ENCODE measurements at places on chromosomes 3 and 15.

DNA sequence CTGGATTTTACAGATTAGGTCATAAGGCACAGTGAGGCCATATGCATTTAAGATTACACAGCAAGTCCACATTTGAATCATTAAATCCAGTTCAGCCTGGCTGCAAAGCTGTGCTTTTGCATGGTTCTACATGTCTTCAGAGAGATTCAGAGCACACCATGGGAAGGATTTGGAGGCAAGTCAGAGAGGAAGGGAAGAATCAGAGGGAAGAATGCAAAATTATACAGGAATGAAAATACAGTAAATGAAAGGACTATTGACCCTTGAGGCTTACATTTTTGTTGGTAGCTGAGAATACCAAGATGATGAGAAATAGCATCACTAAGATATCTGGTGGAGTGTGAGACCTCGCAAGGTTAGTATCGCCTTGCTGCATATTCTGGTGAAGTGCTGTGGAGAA is 13.9 kb downstream of the FILIP1L start:
- DNase-seq: no peak

GRCh38 chr3:135412475-135412874 is 553.1 kb upstream of the PPP2R3A start:
- DNase-seq: no peak

- DNase-seq: no peak
These were observed 12.0 kb upstream of the DAPK2 start for GRCh38 chr15:64058279-64058678.

DNA sequence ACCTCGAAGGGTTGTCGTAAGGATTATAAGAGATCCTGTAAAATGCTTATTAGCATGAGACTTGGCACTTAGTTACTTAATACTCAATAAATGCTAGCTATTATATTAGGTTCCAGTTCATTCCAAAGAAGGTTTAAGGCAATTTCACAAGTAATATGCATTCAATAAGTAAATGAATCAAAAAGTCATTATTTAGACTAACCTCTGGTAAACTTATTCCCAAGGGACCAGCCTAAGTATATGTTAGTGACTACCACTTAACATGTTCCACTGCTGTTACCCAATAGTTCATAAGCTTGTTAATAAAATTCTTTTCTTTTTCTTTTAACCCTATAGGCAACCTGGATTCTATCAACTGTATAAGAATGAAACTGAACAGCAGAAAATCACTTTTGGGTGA is 5.1 kb downstream of the PDCD10 start:
- no peak for DNase-seq

GRCh38 chr3:16386561-16386960 is 121.5 kb downstream of the OXNAD1 start:
- DNase-seq: no peak

GRCh38 chr15:24764375-24765171 is 89.0 kb downstream of the NPAP1 start:
- DNase-seq: no peak

- no peak for DNase-seq
These were observed 52.0 kb downstream of the ILDR1 start for GRCh38 chr3:121970047-121970446.

- DNase-seq: no peak
These were observed 5.5 kb downstream of the CCPG1 start for GRCh38 chr15:55402707-55403106.

DNA sequence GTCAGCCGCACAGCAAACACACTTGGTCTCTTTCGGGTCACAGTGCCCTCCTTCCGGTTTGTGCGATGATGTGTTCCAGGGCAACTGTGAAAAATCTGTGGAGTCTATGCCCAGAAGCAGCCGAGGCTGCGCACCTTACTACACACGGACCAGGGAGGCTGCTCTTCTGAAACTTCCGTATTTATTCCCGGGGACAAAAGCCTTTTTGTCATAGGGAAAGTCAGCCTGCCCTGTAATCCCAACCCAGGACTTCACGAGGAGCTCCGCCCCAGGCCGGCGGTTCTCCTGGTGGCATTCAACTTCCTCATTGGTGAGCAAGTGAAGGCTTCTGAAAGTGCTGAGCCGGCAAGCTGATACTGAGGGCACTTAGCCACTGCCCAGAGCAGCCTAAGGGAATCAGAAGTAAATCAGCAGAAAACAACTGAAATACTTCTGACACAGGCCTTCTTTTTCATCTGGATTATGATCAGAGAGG is 126.5 kb downstream of the FMN1 start:
- DNase-seq: no peak

DNA sequence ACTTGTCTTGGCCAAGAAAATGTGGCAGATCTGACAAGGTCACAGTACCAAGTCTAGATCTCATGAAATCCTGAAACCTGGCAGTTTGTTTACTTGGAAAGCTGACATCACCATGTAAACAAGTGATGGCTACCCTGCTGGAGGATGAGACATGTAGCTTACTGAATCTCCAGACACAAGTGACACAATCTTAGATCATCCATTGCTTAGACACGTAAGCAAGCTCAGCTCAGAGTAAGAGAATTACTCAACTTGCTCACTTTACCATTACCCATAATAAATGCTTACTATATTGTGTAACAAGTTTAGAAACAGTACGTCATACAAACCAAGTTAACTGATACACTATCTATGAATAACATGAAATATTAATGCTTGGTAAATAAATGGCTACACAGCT is 263.8 kb downstream of the TBC1D5 start:
- no peak for DNase-seq

GRCh38 chr15:62818691-62819090 is 223.9 kb upstream of the TPM1 start:
- DNase-seq: no peak

DNA sequence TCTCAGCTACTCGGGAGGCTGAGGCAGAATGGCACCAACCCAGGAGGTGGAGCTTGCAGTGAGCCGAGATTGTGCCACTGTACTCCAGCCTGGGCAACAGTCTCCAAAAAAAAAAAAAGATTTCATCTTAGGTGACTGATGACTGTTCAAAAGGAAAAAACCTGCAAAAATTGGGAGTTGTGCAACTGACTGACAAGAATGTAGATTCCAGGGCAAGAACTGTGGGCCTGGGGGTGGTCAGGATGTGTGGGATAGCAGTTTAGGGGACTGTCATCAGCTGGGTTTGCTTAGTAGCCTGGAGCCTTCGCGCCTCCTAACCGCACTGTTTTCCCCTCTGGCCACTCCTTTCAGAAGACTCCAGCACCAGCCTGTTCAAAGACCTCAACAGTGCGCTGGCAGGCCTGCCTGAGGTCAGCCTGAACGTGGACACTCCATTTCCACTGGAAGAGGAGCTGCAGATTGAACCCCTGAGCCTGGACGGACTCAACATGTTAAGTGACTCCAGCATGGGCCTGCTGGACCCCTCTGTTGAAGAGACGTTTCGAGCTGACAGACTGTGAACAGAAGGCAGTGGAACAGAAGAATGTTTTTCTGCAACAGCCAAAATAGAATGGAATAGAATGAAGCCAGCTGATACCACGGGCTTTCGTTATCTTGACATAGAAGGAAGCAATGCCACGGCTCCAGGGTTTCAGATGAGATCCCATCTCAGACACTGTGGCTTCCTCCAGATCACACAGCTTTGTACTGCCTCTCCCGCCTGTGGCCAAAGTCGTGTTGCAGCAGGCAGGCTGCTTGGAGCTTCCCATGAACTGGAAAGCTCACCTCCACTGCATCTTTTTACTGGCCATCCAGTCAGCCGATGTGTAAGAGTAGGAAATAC is 75.3 kb upstream of the BLM start:
- DNase-seq: no peak

DNA sequence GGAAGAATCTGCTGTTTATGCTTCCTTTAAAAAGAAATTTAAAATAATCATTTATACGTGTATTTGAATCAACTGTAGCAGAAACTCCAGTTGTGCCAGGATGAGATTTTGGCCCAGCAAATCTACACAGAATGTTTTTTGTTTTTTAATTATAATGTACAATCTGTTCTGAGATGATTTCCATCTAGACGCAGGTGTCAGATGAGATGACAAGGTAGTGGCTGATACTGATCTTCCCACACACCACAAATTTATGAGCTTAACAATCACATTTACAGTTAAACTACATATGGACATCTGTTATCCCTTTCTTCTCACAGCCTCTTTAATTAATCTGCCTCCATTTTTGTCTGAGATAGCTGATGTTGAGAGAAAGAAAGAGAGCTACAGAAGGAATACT is 23.6 kb downstream of the DCLK3 start:
- DNase-seq: no peak

DNA sequence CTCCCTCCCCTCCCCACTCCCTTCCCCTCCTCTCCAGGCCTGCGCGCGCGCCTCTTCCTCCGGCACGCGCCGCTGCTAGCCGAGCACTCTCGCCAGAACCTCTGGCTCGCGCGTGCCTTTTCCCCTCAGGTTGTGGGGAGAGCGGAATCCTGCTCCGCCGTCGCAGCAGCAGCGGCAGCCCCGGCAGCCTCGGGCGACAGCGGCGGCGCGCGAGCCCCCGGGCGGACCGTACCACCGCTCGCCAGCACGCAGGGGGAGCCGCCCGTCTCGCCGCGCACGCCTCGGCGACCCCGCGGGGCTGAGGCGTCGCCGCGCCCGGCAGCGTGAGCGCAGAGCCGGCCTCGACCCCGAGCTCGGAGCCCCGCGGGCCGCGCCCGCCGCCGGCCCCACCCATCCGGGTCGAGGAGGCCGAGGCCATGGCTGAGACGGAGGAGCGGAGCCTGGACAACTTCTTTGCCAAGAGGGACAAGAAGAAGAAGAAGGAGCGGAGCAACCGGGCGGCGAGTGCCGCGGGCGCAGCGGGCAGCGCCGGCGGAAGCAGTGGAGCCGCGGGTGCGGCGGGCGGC is at the start of gene CDV3:
Gene CDV3 (plus strand): TSS at position 58 of the 566 bp plus-strand sequence. CDS start 359 bp downstream, at position 417.
- DNase-seq: no peak

DNA sequence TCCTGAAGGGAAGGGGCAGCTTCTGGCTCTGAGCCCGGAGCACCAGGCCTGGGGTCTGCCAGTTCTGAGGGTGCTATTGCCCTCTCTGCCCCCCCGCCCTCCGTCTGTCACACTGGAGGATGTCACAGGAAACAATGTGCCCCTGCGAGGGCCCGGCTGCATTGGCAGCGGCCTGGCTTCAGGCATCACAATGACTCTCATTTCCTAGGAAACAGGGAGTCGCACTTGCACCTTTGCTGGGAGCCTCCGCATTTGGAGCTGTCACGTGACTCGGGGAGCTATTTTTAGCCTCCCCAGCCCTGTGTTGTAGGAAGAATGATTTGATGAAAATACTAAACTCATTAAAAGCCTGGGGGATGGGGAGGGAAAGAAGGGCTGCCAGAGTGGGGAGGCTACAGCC is 518.9 kb downstream of the SHQ1 start:
- no peak for DNase-seq

GRCh38 chr3:150495149-150495548 is 51.1 kb downstream of the SERP1 start:
- no peak for DNase-seq

- DNase-seq: no peak
These were observed 956.7 kb downstream of the TUSC7 start for GRCh38 chr3:117666325-117666724.

DNA sequence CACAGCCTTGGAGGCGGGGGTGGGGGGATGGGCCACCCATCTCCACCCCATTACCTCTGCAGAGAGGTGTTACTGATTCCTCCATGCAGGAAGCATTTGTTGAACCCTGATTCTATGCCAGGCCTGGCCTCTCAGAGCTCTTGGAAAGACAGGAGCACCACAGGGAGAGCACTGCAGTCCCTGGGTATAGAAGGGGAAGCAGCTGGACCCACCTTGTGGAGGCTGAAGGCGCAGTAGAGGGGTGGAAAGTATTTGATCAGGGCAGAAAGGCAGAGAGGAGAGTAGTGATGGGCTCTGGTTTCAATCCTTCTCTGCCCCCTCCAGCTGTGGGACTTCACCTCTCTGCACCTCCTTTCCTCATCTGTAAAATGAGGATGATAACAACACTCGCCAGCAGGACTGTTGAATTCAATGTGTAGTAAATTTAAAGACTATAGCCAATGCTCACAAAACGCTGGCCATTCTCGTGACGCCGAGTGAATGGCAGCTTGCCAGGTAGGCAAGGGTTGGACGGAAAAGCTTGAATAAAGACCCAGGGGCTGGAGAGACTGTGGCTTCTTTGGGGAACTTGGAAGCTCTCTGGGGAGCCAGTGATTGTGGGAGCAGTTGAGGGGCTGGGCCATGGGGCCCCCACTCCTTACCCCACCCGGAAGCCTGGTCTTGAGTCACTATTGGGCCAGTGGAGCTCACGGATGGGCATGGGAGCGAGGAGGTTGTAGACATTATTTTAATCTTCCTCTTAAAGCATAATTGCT is 8.0 kb upstream of the CCDC33 start:
- DNase-seq: no peak

GRCh38 chr3:151371526-151371925 is 13.0 kb downstream of the P2RY12 start:
- DNase-seq: no peak

- no peak for DNase-seq
These were observed 101.2 kb upstream of the KLF13 start for GRCh38 chr15:31225356-31225955.

GRCh38 chr15:81560405-81560804 is 186.4 kb upstream of the TMC3 start:
- no peak for DNase-seq

DNA sequence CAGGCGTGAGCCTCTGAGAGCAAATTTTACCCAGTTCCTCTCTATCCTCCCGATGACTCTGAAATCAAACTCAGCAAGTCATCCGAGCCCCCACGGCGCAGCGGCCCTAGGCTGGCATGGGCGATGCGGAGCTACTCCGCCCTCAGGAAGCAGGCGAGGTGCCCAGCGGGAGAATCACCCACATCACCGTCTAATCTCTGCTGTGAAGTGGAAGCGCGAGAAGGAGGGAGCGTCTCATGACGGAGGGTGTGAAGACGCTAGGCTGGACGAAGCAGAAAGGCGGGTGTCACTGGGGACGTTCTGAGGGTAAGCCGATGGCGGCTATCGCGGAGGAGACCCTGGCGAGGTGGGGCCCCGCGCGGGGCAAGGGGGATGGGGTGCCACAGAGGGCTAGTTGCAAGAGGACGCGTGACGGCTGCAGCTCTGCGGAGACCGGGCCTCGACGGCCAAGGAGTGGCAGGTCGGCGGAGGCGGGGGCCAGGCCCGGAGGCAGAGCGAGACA is 9.1 kb upstream of the GNAI2 start:
- peak; percentile 47 for DNase-seq

Data from stimulated activated CD4-positive, alpha-beta T cell treated with anti-CD3 and anti-CD28 coated beads, Interleukin-2, amount 100 ng/mL, for 48 hours (primary cell).